Mesangial cell (primary cell): ENCODE measurements at places on chromosomes 16 and 17. TPM values are rescaled to one million over a fixed set of nuclear protein-coding genes. Genes with fewer than 3 reads are reported as not detected.

Gene NTN1
- total RNA-seq, result 0.89 and 4.7 TPM in 2 replicates

Gene CNTNAP4
- not detected in 2 replicates for total RNA-seq

Gene PRR15L
- total RNA-seq, result 1.3 TPM in 1 of 2 replicates, not detected in the other

Gene CACNG5
- not detected in 2 replicates for total RNA-seq

Gene PRSS8
- total RNA-seq, result 2.6 and 13.1 TPM in 2 replicates

Gene NR1D1
- 2.1 and 4.6 TPM in 2 replicates for total RNA-seq

Gene BRICD5
- 2.1 and 3.8 TPM in 2 replicates for total RNA-seq
